ENCODE measurements at places on chromosomes 3 and 15. TPM values are rescaled to one million over a fixed set of nuclear protein-coding genes. Genes with fewer than 3 reads are reported as not detected.

Gene CCR8
- total RNA-seq: not detected

Gene CPNE9
- total RNA-seq: not detected

Gene LMAN1L
- not detected for total RNA-seq

Gene GOLGA6D
- not detected for total RNA-seq

Gene SAMMSON
- total RNA-seq: not detected

Gene PLA2G4F
- total RNA-seq: not detected

Gene ZXDC
- total RNA-seq: 17.0 TPM

Gene OR5K2
- not detected for total RNA-seq

Gene GOLGA6L10
- 0.15 TPM for total RNA-seq

Gene HEMK1
- total RNA-seq: 15.2 TPM

Gene ITIH1
- total RNA-seq: not detected

Gene GOLGA8T
- under 0.01 TPM for total RNA-seq

Gene CHRM5
- not detected for total RNA-seq

Gene TUSC7
- under 0.01 TPM for total RNA-seq

Gene SLC22A13
- total RNA-seq: not detected

Gene SLC28A2
- total RNA-seq: not detected

Gene GOLGA8R
- 1.4 TPM for total RNA-seq

Gene ANKUB1
- total RNA-seq: 0.32 TPM

Gene CCDC9B
- total RNA-seq: 28.4 TPM

Gene IL17RE
- 0.32 TPM for total RNA-seq

Gene SAXO2
- total RNA-seq: 0.46 TPM

Gene FSIP1
- 0.97 TPM for total RNA-seq

Gene EIF4A2
- 732 TPM for total RNA-seq

Gene TM4SF4
- not detected for total RNA-seq

Gene KLHL24
- 60.7 TPM for total RNA-seq

Gene PLCH1
- total RNA-seq: under 0.01 TPM

Gene BRK1
- total RNA-seq: 94.5 TPM

Gene ANKDD1A
- 3.0 TPM for total RNA-seq

Gene CCNDBP1
- 68.4 TPM for total RNA-seq

Gene SLC35A5
- total RNA-seq: 17.5 TPM

Gene ADGRG7
- not detected for total RNA-seq

Gene USP19
- total RNA-seq: 31.2 TPM

Gene MESP1
- total RNA-seq: 0.65 TPM

Gene PLA2G4D
- total RNA-seq: not detected

Gene ADAMTS7
- 4.6 TPM for total RNA-seq

Gene NRG4
- total RNA-seq: not detected

Gene ARMC8
- total RNA-seq: 59.0 TPM

Gene ZNF620
- 10.2 TPM for total RNA-seq

Gene GPR156
- total RNA-seq: under 0.01 TPM

Gene ZNF774
- 0.97 TPM for total RNA-seq

Gene TTLL13
- total RNA-seq: not detected

Gene SLC24A5
- under 0.01 TPM for total RNA-seq
